ENCODE measurements at places on chromosomes 7 and 10. TPM values are rescaled to one million over a fixed set of nuclear protein-coding genes. Genes with fewer than 3 reads are reported as not detected.

The ABCB4 gene
- total RNA-seq = not detected

The C10orf67 gene
- total RNA-seq = not detected

The AKR1C8 gene
- not detected for total RNA-seq

The MARCHF5 gene
- 35.2 TPM for total RNA-seq

The SPDYE1 gene
- not detected for total RNA-seq

The AKR1D1 gene
- not detected for total RNA-seq
